ENCODE measurements at places on chromosomes 6 and 20.

GRCh38 chr20:63194007-63194796 is 21.7 kb downstream of the YTHDF1 start:
- DNase-seq, result no peak

- no peak for DNase-seq
These were observed 236.5 kb downstream of the CDKAL1 start for GRCh38 chr6:20770773-20771172.

DNA sequence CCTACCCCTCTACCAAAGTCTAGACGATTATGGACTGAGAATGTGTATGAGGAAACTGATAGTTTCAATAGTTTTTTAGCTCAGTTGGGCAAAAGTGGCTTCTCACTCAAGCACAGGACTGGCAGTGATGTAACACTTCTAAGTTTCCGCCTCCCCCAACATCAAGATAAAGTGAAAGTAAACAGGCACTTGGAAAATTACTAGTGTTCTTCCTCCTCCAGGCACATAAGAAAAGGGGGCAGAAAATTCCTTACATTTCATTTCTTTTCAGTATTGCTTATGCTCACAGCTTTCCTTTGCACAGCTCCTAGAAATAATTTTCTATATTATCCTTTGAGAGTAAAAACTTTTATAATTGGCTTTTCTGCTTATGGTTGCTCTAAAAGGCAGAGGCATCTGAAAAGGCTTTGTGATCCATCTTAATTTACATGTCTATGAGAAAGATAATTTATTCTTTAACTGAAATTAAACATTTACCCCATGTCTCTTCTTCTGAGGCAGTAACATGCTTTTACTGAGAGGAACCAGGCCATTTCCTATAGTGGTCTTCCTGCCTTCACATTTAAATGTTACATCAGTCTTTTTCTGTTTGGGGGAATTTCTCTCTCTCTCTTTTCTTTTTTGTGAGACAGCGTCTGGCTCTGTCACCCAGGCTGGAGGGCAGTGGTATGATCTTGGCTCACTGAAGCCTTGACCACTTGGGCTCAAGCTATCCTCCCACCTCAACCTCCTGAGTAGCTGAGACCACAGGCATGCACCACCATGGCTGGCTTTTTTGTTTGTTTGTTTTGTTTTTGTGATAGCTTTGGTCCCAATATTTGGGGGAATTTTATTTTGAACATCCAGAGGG is 65.0 kb upstream of the EEF1A1 start:
- DNase-seq, result no peak

DNA sequence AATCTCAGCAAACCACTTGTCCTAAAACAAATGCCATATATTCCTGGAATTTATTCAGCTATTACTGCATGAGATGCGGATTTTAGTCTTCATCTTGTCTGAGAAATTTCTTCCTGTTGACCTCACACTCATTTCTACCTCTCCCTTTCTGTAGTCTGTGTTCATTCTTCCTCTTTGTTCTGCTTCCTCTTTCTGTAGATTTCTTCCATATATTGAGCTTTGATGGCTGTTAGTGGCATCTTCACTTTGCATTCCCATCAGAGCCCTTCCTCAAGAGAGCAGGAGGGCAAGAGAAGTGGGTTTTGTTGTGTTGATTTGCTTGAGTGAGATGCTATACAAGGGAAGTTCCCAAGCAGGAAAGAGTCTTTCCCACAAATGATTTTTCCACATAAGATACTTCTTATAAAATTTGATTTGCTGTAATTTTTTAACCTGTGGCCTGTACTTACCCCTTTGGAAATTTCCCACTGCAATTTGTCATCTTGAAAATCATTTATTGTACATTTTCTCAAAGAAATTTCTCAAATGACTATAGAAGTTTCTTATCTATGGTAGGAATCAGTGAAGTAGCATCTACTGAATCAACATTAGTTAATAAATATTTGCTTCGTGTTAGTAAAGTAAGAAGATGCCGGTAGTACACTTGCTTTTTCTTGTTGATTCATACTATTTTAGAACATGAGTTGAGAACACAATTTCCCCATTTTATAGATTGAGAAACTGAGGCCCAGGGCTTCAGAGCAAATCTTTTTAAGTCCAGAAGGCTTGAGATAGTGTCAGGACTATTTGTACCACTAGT is 43.8 kb downstream of the MAP3K4 start:
- no peak for DNase-seq

GRCh38 chr6:134407791-134408190 is 89.9 kb upstream of the SGK1 start:
- DNase-seq, result no peak

DNA sequence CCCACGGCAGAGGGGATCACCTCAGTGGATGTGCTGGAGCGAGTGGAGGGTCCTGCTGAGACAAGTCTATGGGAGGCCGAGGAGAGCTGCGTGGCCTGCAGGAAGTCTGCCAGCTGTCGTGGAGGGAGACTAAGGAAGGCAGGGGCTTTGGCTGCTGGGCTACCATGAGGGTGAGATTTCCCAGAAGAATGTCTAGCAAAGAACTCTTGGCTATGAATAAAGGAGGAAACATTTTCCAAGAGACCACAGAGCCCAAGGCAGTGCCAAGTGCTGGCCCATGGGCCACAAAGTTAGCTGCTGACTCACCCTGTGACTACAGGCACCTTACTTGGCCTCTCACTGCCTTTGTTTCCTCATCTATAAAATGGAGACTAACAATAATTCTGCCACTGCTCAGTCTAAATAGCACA is 73.4 kb downstream of the PRDM1 start:
- no peak for DNase-seq

DNA sequence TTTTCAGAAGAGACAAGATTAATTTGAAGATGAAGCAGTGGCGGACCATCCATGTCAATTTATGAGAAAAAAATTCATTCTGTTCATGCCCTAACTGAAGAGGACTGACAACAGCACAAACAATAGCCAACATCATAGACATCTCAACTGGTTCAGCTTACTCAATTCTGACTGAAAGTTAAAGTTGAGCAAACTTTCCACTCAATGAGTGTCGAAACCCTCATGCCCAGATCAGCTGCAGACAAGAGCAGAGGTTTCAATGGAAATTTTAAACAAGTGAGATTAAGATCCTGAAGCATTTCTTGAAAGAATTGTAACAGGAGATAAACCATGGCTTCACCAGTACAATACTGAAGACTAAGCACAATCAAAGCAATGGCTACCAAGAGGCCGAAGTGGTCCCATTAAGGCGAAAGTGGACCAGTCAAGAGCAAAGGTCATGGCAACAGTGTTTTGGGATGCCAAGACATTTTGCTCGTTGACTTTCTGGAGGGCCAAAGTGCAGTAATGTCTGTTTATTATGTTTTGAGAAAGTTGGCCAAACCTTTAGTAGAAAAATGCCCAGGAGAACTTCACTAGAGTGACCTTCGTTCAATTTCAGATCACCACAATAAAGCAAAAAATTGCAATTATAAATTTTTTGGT is 6.1 kb upstream of the SFT2D1 start:
- no peak for DNase-seq

Measured in GOT3 (cell line).